ENCODE measurements at places on chromosomes 4 and X.

DNA sequence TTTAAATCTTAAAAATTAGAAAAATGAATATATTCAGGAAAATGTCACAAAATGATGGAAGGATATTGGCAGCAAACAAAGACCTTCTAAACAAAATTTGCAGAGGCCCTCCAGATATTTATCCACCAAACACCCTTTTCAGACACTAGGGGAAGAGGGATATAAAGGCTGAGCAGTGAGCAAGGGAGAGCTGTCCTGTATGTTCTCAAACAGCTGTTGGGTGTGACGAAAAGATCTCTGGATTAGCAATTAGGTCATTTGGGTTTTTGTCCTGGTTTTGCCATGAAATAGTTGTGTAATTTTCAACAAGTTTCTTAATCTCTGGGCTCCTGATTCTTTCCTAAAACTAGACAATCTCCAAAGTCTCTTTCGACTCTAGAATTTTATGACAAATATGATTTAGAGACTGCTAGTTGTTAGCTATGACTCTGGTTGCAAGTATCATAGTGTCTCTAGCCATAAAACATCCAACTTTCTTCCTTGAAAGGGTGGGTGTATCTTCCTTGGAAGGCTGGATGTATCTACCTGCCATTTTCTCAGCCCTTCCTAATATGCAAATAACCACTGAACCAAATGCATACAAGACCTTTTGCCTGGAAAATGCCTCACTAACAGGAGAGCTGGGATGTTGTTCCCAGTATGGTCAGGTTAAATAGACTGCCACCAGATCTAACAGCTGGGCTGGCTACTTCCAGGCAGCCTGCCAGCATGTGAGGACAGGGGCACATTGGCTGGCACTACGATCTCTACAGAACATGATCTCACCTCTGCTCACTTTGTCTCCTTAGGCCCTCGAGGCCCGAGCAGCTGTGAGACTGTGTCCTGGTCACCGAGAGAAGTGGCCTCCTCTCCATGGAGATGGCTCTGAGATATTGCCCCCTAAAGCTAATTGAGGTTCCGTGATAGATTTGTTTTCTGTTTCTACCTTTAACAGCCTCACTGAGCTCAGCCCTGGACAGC lies 225.5 kb upstream of the JADE1 start:
- DNase-seq = no peak

DNA sequence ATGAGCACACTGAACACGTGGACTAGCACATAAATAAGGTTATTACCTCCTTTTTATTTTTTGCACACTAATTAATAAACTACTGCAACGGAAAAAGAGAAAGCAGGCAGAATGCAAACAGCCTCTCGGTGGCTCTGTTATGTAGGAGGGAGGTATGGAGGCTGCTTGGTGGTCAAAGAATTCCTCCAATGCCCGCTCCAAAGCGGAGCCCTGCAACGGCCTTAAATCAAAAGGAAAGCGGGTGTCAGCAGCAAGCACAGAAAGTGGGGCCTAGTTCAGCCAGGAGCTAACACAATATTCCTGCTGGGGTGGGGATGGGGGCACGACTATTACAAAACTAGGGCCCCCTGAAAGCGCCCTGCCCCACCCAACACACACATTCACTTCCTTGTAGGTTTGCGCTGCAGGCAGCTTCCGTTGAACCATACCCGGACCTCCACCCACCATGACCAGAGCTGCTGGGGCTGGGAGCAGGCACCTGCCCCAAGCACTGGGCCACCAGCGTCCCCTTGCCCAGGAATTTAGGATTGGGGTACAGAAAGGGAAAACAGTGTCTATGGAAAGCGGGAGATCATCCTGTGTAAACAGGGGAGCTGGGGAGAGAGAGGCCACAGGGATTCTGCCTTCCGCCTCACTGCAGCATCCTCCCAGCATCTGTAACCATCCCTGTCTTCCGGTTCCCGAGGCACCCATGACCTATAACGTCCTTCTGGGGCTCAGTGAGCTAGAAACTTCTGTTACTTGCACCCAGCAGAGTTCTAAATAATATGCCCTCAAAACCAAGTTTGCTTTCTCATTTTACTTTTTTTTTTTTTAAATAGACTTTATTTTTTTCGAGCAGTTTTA lies 57.1 kb upstream of the DDX3X start:
- no peak for DNase-seq

GRCh38 chr4:74096265-74096980 lies 2.6 kb downstream of the CXCL2 start:
- peak; percentile 71 for DNase-seq

- no peak for DNase-seq
Measured at GRCh38 chr4:82543131-82543530, 18.7 kb downstream of the TMEM150C start.

DNA sequence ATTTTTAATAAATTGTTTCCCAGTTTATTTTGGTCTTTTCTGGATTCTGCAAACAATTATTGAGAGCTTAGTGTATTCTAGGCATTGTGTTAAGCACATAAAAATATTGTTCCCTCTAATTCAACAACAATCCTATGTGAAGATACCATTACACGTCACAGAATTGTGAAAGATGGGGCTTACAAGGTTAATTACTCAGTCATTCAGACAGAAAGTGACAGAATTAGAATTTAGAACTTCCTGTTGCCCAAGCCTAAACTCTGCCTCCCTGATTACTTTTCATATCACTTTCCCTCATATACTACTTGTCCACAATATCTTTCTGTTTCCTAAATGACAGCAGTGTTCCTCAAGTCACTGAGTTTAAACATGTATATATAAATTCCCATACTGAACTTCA lies 186.7 kb upstream of the VEGFC start:
- DNase-seq = no peak
